GM23338 (cell line): ENCODE measurements at places on chromosomes 6 and 20. TPM values are rescaled to one million over a fixed set of nuclear protein-coding genes. Genes with fewer than 3 reads are reported as not detected.

- no peaks in the 10 kb centered on the region for H3K27me3 ChIP-seq
- no peak overlapping the region; the same call in 1 of the 2 replicates for H3K27ac ChIP-seq
- peaks cover 4% of the 10 kb centered on the region for H3K36me3 ChIP-seq
- DNase-seq, result no peak
Measured at GRCh38 chr6:149763866-149764265, 14.3 kb downstream of the PCMT1 start.

DNA sequence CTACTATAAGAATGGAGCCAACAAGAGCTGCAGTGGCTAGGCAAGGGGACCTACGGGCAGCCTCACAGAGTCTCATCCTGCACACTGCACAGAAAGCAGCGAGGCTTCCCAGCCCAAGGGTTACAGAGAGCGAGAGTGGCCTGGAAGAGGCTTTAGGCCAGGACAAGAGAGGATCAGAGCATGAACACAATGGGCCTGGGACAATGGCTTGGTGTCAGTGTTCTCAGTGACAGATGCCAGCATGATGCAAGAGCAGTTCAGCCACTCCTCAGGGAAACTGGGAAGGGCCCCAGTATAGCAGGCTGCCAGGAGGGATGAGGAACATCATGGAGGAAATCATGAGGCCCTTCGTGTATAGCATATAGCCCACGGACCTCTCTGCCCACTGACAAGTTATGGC is 108.0 kb downstream of the NUS1 start:
- no peak overlapping the region for H3K4me3 ChIP-seq
- DNase-seq, result no peak
- H3K27me3 ChIP-seq, result no peaks in the 10 kb centered on the region
- no peak overlapping the region for H3K27ac ChIP-seq
- H3K4me1 ChIP-seq, result no peaks in the 10 kb centered on the region

CSE1L gene
- 312 and 326 TPM in 2 replicates for total RNA-seq

RBM12 gene
- 81.3 and 82.2 TPM in 2 replicates for total RNA-seq
